ENCODE measurements at places on chromosomes 2 and 18.

DNA sequence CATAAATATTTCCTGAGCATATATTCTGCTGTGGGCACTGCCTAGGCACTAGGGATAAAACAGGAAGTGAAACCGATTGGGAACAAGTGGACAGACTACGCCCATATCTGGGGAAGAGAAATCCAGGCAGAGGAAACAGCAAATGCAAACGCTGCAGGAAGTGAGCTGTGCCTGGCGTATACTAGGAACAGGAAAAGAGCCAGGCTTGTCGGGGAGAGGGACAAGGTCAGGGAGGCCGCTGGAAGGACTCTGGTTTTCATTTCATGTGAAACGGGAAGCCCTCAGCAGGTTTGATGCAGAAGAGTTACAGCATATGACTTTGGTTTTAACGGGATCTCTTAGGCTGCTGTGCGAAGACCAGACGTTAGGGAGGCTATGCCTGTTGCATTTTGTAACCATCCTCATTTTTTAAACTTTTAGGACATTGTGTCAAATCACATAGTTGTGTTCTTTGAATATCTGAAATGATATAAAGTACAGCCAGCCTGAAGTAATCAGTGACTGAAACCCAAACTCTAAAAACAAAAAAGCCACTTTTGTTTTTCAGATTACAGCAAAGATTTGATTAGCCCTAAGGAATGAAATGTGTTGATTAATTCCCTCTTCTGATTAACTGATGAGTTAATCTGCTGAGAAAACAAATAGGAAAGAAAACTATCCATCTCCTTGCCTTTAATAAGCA lies 110.2 kb upstream of the PIEZO2 start:
- DNase-seq: no peak

GRCh38 chr2:6922201-6922656 lies 5.0 kb downstream of the RNF144A start:
- no peak for DNase-seq

GRCh38 chr2:20666304-20667150 lies at the start of gene GDF7:
GDF7 (plus strand) TSS chr2:20667144; CDS start chr2:20667240, 96 bp downstream.
- peak; percentile 39 for DNase-seq

GRCh38 chr18:45553723-45554388 lies 61.4 kb upstream of the SLC14A2 start:
- DNase-seq: no peak

- DNase-seq: no peak
These were observed 308.0 kb downstream of the AFF3 start for GRCh38 chr2:99834426-99834825.

DNA sequence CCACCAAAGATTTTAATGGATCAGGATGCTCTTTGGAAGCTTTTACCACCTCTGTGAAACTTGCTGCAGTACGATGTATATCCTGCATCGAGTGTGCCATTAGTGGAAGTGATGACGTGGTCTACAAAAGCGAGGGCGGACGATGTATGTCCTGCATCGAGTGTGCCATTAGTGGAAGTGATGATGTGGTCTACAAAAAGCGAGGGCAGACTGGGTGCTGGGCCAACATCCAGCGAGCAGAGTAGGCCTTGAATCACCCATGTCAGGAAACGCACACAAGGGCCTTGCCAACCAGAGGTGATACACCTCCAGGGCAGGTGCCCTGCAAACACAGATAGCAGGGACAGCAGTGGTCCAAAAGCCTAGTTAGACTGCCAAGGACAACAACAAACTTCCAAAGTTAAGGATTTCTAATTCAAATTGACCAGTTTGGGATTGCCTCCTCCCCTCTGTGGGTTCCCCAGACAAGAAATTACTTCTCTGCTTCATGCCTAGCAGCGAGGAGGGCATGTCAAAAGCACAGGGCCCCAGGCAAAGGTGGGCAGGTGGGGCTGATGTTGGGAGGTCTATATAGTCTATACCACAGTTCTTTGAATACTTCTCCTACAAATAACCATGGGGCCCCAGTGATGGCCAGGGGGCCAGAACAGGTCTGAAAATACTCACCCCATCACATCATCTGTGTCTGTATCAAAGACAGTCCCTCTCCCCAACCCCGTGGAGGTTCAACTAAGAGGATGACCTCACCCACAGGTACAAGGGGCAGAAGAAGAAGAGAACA lies 70.2 kb downstream of the ADD2 start:
- no peak for DNase-seq

GRCh38 chr2:78175645-78176044 lies 653.5 kb upstream of the LRRTM4 start:
- no peak for DNase-seq

DNA sequence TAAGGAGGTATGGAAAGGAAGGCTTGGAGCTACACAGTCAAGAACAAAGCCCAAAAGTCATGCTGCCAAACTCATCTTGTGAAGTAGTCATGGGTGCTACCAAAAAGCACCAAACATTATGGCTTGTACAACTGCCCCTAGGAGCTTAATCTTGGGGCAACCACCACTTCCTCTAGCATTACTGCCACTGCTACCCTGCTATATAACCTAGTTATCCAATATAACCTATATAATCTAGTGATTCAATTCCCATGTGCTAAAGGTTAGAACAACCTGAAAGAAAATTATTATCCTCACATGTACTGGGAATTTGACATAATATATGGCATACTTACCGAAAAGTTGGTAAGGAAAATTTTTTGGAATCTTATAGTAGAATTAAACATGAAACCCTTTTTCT lies 102.6 kb upstream of the RBBP8 start:
- DNase-seq: no peak

DNA sequence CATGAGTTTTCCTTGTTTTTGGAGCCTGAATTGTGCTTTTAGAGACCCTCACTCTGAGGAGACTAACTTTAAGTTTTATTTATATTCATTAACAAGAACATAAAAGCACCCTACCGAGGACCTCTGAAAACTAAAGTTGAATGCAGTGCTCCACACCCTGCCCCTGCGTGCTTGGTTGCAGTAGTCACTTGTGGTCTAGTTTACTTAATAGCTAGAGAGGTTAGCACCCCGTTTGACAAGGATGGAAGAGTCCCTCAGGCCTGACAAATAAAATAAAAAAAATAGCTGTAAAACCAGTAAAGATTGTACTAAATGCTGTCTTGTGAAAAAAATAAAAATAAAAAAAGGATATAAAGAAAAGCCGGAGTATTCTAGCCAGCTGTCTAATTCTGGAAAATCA lies 395.2 kb downstream of the MTX2 start:
- no peak for DNase-seq

DNA sequence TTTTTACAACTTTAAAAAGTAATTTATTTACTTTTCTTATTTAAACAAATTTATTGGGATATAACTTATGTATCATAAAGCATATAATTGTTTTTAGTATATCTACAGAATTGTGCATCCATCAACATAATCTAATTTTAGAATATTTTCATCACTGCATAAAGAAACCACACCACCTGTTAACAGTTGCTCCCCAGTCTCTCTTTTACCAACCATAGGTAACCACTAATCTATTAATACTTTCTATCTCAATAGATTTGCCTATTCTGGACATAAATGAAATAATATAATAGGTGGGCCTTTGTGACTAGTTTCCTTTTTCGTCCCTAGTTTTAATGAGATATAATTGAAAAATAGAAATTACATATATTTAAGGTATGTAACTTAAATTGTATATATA lies 90.6 kb downstream of the ADAM23 start:
- DNase-seq: no peak

DNA sequence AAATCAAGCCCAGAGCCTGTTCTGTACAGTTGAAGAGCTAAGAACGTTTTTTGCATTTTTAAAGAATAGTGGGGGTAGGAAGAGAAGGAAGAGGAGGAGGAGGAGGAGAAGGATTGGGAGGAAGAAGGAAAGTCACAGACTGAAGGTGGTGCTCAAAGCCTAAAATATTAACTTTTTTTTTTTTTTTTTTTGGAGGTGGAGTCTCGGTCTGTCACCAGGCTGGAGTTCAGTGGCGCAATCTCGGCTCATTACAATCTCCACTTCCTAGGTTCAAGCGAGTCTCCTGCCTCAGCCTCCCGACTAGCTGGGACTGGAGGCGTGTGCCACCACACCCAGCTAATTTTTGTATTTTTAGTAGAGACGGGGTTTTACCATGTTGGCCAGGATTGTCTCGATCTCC lies 18.3 kb upstream of the KLHL29 start:
- DNase-seq: no peak

GRCh38 chr2:11963966-11964365 lies 217.5 kb downstream of the LPIN1 start:
- no peak for DNase-seq

GRCh38 chr18:26074246-26074645 lies 16.2 kb downstream of the SS18 start:
- DNase-seq: no peak

GRCh38 chr2:229087267-229087666 lies 183.8 kb downstream of the PID1 start:
- no peak for DNase-seq

GRCh38 chr2:167187049-167187727 lies 298.9 kb downstream of the XIRP2 start:
- DNase-seq: no peak

DNA sequence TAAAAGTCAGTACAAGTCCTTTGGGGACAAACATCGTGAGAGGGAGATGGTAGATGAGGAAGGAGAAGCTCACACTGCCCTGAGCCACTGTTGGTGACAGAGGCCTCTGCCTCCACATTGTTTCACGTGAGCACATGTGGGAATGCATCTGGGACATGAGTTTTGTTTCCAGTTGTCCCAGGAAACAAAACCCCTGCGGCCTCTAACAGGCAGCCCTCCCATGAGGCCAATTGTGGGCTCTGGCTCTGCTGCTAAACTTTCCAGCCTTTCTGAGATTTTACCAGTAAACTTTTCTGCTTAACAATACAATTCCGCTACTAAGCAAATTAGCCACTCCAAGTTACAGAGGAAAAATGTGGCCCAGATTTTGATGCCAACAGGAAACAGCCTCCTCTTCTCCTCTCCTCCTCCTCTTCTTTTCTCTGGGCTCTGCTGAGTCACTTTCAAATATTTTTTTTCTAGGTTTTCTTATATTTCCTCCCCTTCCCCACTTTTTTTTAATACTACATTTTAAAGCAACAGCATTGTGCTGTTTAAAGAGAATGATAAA lies 23.4 kb upstream of the LRRC30 start:
- DNase-seq: no peak

GRCh38 chr2:23350041-23350791 lies 34.8 kb upstream of the KLHL29 start:
- no peak for DNase-seq

GRCh38 chr2:77862120-77862519 lies 339.9 kb upstream of the LRRTM4 start:
- no peak for DNase-seq

DNA sequence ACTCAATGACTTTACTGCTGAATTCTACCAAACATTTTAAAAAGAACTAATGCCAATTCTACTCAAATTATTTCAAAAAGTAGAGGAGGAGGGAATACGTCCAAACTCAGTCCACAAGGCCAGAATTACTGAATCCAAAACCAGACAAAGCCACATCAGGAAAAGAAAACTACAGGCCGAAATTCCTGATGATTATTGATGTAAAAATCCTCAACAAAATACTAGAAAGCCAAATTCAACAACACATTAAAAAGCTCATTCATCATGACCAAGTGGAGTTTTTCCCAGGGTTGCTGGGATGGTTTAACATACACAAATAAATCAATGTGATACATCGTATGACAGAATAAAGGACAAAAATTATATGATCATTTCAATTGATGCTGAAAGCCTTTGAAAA lies 103.9 kb upstream of the UBE2E3 start:
- no peak for DNase-seq

GRCh38 chr2:157995117-157995516 lies 106.6 kb upstream of the UPP2 start:
- no peak for DNase-seq

DNA sequence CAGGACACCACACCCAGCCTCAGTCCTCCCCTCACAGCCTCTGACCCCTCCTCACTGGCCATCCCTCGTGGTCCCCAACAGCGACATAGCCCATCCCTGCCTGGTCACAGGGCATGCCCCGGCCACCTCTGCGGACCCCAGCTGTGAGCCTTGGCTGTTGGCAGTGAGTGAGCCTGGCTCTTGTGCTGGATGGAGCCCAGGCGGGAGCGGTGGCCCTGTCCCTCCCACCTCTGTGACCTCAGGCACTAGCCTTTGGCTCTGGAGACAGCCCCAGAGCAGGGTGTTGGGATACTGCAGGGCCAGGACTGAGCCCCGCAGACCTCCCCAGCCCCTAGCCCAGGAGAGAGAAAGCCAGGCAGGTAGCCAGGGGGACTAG lies 7.9 kb downstream of the DES start:
- DNase-seq: no peak

GRCh38 chr2:106876699-106877098 lies 9.3 kb downstream of the ST6GAL2 start:
- no peak for DNase-seq

DNA sequence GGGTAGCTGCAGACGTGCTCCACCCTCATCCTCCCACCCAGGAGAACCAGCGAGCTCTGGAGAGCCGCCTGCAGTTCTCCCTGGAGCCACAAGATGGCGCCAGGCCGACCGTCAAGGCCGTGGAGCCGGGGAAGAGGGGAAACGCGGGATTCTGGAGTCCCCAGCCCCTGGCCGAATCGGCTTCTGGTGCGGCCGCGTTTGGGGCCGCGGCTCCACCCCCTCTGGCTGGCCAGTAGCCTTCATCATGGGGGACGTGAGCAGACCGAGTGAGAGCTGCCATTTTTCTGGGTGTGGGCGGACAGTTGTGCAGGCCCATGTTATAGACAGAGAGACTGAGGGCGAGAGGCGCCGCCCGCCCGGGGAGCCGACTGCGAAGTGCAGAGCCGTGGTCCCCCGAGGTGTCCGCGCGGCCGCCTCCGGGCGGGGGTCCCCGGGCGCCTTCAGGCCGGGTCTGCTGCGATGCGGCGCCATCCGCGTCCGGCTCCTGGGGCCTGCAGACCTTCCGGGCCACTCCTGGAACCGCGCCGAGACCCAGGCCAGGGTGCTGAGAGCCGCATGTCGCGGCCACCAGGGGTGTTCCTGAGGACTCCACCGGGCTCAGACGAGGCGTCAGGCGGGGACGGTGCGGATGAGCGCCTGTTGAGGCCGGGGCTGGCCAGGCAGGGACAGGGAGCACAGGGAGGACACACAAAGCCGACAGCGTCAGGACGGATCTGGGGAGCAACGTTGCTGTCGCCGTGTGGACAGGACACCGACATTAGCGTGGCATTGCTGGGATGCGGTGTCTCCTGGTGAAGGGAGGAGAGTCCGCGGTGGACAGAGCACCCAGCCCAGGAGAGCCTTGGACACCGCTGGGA lies 418.2 kb upstream of the HS6ST1 start:
- peak; percentile 71 for DNase-seq

Data from activated CD8-positive, alpha-beta T cell treated with anti-CD3 and anti-CD28 coated beads, Interleukin-2, amount 10 ng/mL, durations not matched to agents 7 days and 5 days (primary cell).